ENCODE measurements at places on chromosomes 2 and 18. TPM values are rescaled to one million over a fixed set of nuclear protein-coding genes. Genes with fewer than 3 reads are reported as not detected.

The TNFRSF11A gene
- total RNA-seq = 3.9 TPM

GRCh38 chr2:183709829-183710228 lies 585.6 kb downstream of the NUP35 start:
- DNase-seq = no peak

The LPIN1 gene
- 67.5 TPM for total RNA-seq

DNA sequence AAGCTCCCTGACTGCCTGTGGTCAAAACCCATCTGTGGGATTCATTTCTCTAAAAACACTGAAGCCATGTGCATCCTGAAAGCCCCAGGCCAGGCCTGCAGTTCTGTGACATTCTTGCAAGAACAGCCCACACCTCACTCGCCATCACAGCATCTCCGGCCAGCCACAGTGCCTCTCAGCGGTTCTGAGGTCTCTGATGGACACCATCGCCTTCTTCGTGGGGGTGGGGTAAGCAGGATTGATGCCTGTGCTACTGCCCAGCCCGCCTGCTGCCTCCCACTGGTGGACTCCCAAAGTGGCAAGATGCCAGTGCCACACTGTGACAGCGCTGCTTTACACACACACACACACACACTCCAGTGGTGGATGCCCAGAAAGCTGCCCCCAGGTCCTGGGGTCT lies 5.2 kb upstream of the PRLH start:
- no peak for DNase-seq

DNA sequence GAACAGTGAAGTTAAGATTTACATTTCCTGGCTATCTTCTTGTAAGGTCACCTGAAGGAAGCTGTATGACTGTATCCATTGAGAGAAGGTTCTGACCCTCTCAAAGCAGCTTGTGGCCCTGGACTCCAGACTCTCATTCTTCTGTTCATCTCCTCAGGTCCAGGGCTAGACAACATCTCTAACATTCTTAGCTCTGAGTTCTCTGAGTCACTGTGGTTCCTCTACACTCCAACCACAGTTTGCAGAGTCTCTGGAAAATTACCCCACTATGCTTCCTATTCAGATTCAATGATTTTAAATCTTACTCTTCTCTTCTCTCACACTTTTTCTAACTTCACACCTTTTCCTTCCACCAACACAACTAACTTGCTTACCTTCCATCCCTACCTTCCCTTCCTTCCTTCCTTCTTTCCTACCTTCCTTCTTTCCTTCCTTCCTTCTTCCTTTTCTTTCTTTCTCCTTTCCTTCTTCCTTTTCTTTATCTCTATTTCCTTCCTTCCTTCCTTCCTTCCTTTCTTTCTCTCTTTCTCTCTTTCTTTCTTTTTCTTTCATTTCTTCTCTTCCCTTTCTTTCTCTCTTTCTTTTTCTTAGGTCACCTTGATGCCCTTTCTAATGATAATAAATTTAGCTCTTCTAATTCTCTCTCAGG lies 824.3 kb upstream of the ZEB2 start:
- DNase-seq = no peak

- no peak for DNase-seq
Observed at GRCh38 chr2:5748946-5749345, 56.8 kb downstream of the SOX11 start.

- DNase-seq = no peak
Observed at GRCh38 chr18:62131301-62131909, 55.5 kb downstream of the PIGN start.

DNA sequence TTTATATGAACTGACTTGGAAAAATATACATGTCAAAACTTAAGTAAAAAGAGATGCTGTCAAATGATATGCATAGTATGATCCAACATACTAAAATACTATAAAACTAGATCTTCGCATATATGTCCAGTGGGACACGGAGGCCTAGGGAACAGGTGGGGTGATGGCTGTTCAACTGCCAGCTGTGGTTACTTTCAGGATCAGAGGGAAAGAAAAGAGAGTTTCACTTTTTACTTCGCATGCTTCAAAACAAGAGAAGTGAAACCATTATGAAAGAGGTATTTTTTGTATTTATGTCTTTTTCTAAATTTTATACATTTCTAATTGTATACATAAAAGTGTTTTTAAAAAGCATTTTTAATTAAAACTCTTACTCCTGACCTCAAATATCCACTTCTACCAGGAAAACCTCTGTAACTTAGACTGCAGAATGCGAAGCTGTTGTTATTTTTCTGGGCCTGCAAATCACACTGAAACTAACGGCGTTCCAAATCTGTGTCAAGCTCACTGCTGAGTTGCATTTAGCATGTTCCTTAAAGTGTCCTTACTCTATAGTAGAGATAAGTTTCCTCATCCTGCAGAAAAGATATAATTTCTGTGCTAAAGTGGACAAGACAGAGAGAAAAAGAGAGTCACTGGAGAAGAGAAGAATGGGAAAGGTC lies 97.8 kb upstream of the SLC35G4 start:
- no peak for DNase-seq

GRCh38 chr2:230658877-230659652 lies 53.6 kb upstream of the CAB39 start:
- DNase-seq = no peak

The PTPRN gene
- 7.6 TPM for total RNA-seq

GRCh38 chr2:10036095-10036884 lies 7.1 kb upstream of the KLF11 start:
- no peak for DNase-seq

GRCh38 chr2:161117506-161117905 lies 42.7 kb upstream of the TANK start:
- DNase-seq = no peak

All from vagina (tissue), 2 donors.